B cell (primary cell): ENCODE measurements at places on chromosomes 7 and 10.

DNA sequence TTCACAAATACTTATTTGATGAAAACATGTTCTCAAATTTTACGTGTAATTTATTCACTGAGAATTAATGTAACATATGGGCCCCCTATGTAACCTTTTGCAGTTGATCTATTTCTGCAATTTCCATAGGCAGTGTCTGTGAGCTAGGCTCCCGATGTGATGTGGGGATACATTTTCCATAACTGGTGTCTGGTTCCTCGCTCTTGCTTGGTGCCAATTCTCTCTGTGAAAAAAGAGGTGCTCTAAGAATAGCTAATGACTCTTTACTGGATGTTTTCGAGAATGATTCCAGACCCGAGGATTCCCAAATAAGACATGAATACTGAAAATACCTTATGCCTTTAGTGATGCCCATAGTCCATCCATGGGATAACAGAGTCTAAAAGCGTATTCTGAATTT lies 286.7 kb upstream of the FZD8 start:
- H3K27me3 ChIP-seq = no peaks in the 10 kb centered on the region
- H3K4me3 ChIP-seq = no peak overlapping the region
- H3K36me3 ChIP-seq = no peaks in the 10 kb centered on the region
- no peak overlapping the region for H3K27ac ChIP-seq
- no peak for DNase-seq

GRCh38 chr7:138727336-138728099 lies 26.4 kb upstream of the SVOPL start:
- DNase-seq = no peak
- H3K36me3 ChIP-seq = no peaks in the 10 kb centered on the region
- no peak overlapping the region for H3K4me3 ChIP-seq
- H3K27ac ChIP-seq = no peak overlapping the region

GRCh38 chr10:132845780-132846595 lies 60.0 kb upstream of the NKX6-2 start:
- H3K27me3 ChIP-seq = no peaks in the 10 kb centered on the region
- H3K27ac ChIP-seq = no peak overlapping the region
- H3K36me3 ChIP-seq = no peaks in the 10 kb centered on the region

GRCh38 chr10:47092831-47093230 lies 181.6 kb downstream of the PTPN20 start:
- DNase-seq = no peak
- H3K4me1 ChIP-seq = no peaks in the 10 kb centered on the region
- no peak overlapping the region for H3K4me3 ChIP-seq
- no peak overlapping the region for H3K27ac ChIP-seq
- no peaks in the 10 kb centered on the region for H3K27me3 ChIP-seq

GRCh38 chr10:27601503-27601902 lies 97.4 kb downstream of the RAB18 start:
- H3K27me3 ChIP-seq = no peaks in the 10 kb centered on the region
- H3K36me3 ChIP-seq = no peaks in the 10 kb centered on the region
- no peak for DNase-seq
- H3K27ac ChIP-seq = no peak overlapping the region
- H3K4me1 ChIP-seq = no peaks in the 10 kb centered on the region
- no peak overlapping the region for H3K4me3 ChIP-seq

DNA sequence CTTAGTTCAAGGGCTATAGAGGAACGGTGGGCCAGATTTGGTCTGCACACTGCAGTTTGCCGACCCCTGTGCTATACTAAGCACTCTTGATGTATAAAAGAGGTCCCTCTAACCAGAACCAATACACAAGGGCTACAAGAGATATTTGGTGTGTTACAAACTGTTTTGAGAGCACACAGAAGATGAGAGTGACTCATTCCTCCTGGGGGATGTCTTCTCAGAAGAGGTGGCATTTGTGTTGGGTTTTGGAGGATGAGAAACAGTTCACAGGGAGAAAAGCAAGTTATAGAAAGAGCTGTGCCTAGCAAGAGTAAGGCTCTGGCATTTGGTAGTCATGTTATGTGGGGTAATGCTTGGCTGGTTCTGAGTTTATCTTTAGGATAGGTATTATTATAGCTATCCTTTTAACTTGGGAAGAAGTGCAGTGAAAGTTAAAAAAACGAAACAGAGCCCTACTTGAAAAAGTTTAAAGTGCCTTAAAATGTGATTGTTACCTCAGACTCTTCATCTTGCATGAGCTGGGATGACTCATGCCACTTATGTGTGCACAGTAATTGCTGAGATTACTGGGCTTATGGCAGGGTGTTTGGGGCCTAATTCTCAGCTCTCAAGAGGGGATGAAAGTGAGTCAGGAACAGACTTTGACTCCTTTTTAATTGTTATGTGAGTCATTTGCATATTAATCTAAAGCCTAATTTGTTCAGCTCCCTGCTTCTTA lies 160.4 kb downstream of the KIF20B start:
- no peak overlapping the region for H3K4me3 ChIP-seq
- no peak overlapping the region for H3K27ac ChIP-seq
- H3K36me3 ChIP-seq = no peaks in the 10 kb centered on the region
- peaks cover 16% of the 10 kb centered on the region for H3K4me1 ChIP-seq
- DNase-seq = no peak

GRCh38 chr7:132030883-132031282 lies 474.5 kb upstream of the PODXL start:
- no peak overlapping the region for H3K4me3 ChIP-seq
- H3K27me3 ChIP-seq = no peaks in the 10 kb centered on the region
- no peaks in the 10 kb centered on the region for H3K36me3 ChIP-seq

DNA sequence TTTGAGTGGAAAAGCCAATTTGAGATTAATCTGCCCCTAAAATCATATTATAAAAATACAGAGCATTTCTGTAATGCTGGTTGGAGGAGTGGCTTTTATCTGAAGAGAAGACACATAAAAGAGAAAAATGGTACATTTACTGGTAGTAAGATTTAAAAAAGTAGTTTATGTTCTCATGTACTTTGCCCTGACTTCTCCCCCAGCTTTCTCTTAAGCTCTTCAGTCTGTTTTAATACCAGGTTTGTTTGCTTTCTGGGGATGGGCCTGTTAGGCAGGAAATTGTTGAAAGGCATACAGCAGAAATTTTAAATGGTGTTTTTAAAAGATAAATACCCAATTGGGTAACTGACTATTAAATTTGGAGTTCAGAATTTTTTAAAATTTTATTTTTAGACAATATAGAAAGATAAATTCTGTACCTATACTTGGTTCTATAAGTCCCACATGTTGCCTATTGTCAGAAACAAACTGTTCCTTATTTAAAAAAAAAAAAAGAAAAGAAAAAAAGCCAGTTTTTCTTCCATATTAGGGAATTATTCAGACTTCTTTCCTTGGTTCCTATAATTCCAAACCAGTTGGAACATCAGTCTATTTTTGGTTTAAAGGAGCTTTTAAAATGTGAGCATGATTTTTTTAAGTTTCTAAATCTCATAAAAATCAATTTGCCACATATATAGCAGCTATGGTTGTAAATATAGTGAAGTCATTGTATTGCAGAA lies 136.6 kb downstream of the ARID5B start:
- no peak overlapping the region for H3K4me3 ChIP-seq
- peaks cover 81% of the 10 kb centered on the region for H3K4me1 ChIP-seq
- H3K27ac ChIP-seq = peak overlapping the region; percentile 84
- no peak for DNase-seq
